ENCODE measurements at places on chromosomes 7 and 10. TPM values are rescaled to one million over a fixed set of nuclear protein-coding genes. Genes with fewer than 3 reads are reported as not detected.

The FGL2 gene
- 0.13 TPM for total RNA-seq

The TEX36 gene
- total RNA-seq = not detected

The CFAP46 gene
- 0.76 TPM for total RNA-seq

The PILRA gene
- not detected for total RNA-seq

The INMT gene
- total RNA-seq = under 0.01 TPM

All from dermis microvascular lymphatic vessel endothelial cell (primary cell).